ENCODE measurements at places on chromosomes 4 and X. TPM values are rescaled to one million over a fixed set of nuclear protein-coding genes. Genes with fewer than 3 reads are reported as not detected.

HSFX4 gene
- total RNA-seq: not detected

GAB3 gene
- 7.1 TPM for total RNA-seq

FANCB gene
- total RNA-seq: 3.9 TPM

CRMP1 gene
- total RNA-seq: not detected

MAP7D2 gene
- total RNA-seq: 0.32 TPM

TXLNG gene
- total RNA-seq: 12.7 TPM

PAGE4 gene
- not detected for total RNA-seq

CCSER1 gene
- 14.4 TPM for total RNA-seq

CDS1 gene
- not detected for total RNA-seq

TRAM1L1 gene
- not detected for total RNA-seq

CXCL8 gene
- 0.71 TPM for total RNA-seq

UCHL1 gene
- total RNA-seq: 2.6 TPM

- DNase-seq: no peak
Measured at GRCh38 chrX:152913346-152913745, 15.5 kb downstream of the ZNF185 start.

GRCh38 chr4:43089730-43090129 lies 197.2 kb downstream of the GRXCR1 start:
- no peak for DNase-seq

DNA sequence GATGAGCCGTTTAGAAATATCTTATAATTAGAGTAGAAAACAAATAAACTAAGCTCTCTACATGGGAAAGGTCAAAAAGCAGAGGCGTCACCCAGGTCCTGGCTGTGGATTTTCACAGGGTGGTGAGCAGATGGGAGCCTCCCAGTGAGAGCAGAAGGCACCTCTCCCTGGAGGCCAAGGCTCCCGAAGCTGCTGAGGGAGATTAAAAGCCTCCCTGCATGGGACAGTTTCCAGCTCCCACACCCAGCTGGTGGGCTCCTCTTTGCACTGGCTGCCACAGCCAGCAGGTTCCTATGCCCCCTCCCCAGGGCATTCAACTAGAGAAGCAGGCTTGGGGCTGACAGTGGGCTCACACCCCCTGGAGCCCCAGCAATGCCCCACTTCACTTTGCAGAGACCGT lies 55.2 kb upstream of the TBC1D9 start:
- no peak for DNase-seq

- no peak for DNase-seq
Measured at GRCh38 chr4:144611850-144612249, 34.1 kb upstream of the HHIP start.

DNA sequence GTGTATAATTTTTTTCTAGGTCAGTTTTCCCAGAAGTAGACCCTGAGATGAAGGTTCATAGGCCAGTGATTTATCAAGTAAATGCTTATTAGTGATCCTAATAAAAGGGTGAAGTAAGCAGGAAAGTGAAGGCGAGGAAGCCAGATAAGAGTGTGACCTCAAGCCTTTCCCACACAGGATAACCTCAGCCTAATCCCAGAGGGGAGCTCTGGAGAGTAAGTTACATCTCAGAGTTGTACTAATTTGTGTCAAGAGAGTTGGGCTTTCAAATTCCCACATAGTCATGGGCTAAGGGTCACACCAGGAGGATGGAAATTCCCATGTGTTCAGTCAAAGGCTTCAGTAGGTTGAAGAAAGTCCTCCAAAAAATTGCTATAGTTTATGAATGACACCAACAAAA lies 191.4 kb downstream of the ADGRA3 start:
- no peak for DNase-seq

DNA sequence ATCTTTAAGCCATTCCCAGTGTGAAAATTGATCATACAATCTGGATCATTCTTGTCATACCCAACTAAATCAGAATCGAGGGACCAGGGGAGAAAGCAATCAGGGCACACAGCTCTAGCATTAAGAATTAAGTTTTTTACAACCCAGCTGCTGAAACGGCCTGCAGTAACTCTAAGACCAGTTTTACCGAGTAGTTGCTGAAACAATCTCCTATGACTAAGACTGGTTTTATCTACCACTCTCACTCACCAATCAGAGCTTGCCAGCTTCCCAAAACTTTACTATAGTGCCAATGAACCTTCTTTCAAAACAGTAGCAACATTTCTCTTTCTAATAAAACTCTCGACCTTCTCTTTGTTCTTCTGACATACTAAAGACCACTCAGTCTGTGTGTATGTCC lies 2.8 kb upstream of the SAP30 start:
- no peak for DNase-seq

DNA sequence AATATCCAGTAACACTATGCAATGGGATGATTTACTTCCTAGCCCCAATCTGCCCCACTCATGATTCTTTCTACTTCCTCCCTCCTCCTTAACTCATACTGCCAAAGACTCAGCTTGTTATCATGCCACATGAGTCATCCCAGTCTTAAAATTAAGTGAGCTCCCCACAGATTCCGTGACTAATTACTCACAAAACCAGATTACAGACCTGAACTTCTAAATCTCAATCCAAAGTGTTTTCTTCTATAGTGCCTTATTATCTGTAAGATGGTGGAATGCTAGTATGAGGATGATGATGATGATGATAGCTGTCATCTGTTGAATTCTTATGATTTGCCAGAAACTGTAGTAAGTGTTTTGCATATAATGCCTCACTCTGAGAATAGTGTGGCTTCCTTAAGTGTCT lies 27.7 kb upstream of the GPC3 start:
- DNase-seq: no peak

DNA sequence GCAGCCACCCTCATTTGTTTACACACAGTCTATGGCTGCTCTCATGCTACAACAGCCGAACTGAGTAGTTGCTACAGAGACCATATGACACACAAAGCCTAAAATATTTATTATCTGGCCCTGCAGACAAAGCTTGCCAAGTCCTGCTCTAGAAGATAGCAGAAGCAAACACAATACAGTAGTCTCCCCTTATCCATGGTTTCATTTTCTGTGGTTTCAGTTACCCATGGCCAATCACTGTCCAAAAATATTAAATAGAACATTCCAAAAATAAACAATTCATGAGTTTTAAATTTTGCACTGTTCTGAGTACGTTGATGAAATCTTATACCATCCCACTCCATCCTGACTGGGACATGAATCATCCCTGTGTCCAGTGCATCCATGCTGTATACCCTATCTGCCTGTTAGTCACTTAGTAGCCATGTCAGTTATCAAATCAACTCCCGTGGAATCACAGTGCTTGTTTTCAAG lies 40.2 kb upstream of the ZNF81 start:
- DNase-seq: no peak

- no peak for DNase-seq
Measured at GRCh38 chr4:81606801-81607501, 135.2 kb upstream of the RASGEF1B start.

GRCh38 chr4:184169225-184169867 lies 48.3 kb downstream of the ENPP6 start:
- no peak for DNase-seq

- DNase-seq: no peak
Measured at GRCh38 chr4:119238068-119238722, 25.7 kb downstream of the USP53 start.

DNA sequence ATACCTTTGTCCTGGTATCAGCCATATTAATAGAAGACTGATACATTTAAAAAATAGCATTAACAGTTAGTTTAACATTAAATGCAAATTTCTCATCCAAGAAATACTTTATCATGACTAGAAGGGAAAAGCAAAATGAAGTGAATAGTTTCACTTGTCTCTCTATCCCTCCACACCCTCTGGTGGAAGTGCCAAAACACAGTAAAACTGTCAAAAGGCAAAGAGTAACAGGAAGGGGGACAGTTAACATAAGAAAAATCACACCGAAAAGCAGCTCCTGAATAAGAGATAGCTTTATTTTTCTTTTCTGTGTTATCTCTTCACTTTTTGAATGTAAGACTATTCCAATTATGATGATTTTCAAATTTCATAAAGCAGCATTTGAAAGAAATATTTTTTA lies 187.2 kb downstream of the FBXW7 start:
- no peak for DNase-seq

GRCh38 chr4:14169460-14169859 lies 541.9 kb upstream of the BOD1L1 start:
- no peak for DNase-seq

- no peak for DNase-seq
Measured at GRCh38 chr4:70559211-70559830, 32.7 kb upstream of the AMBN start.

GRCh38 chr4:110795971-110796370 lies 173.1 kb upstream of the PITX2 start:
- no peak for DNase-seq

GRCh38 chrX:33324099-33324498 lies 112.8 kb upstream of the DMD start:
- DNase-seq: no peak

GRCh38 chr4:23269566-23269965 lies 576.8 kb downstream of the GBA3 start:
- no peak for DNase-seq

DNA sequence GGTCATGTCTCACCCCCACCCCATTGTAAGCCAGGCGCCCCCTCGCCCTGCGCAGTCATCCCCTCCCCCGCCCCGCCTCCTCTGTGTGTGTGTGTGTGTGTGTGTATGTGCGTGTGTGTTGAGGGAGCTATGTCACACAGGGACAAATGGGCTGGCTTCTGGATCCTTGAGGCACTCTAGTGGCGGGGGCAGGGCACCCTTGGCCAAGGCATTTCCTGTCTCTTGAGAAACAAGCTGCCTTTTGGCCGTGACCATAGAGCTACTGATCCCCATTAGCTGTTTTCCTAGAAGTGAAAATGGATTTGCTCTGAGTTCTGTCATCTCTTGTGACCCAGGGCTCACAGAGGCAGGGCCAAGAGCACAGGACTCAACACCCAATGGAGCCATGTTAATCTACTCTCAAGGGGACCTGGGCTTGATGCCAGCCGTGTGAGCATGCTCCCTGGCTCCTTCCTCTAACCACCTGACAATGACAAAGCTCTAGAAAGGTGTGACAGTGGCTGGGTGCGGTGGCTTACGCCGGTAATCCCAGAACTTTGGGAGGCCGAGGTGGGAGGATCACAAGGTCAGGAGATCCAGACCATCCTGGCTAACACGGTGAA lies 162.5 kb upstream of the BCOR start:
- no peak for DNase-seq

DNA sequence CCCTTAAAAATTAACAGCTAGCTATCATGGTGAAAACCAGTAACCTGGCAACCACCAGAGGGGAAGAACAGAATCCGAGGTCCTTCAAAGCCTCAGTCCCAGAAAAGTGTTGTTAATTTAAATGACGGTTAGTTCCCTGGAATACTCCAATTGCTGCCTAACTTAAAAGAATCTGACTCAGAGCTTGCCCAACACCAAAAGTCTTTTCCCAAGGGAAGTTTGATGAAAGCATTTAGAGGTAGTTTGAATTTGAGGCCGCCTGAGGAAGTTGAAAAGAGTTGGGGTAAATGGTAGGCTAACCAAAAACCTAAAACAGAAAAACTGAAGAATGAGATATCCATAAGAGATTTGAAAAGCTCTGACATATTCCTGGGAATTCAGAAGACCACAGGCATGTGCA lies 46.6 kb downstream of the IL13RA2 start:
- DNase-seq: no peak

DNA sequence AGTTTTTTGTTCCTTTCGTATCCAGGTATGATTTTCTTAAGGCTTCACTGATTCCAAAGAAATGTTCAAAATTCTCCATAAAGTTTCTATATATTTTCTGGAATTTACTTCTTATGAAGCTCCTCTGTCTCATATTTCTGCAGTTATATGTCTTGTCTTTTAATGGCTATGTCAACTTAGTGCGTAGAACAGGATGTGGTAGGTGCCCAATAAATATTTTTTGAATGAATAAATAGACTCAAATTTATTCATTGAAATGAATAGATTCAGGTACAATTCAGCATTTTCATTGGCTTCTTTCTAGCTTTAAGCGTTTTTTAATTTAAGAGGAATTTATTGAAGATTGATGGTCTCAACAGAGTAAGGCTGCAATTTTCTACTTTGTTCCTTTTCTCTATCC lies 231.9 kb upstream of the BOD1L1 start:
- DNase-seq: no peak

DNA sequence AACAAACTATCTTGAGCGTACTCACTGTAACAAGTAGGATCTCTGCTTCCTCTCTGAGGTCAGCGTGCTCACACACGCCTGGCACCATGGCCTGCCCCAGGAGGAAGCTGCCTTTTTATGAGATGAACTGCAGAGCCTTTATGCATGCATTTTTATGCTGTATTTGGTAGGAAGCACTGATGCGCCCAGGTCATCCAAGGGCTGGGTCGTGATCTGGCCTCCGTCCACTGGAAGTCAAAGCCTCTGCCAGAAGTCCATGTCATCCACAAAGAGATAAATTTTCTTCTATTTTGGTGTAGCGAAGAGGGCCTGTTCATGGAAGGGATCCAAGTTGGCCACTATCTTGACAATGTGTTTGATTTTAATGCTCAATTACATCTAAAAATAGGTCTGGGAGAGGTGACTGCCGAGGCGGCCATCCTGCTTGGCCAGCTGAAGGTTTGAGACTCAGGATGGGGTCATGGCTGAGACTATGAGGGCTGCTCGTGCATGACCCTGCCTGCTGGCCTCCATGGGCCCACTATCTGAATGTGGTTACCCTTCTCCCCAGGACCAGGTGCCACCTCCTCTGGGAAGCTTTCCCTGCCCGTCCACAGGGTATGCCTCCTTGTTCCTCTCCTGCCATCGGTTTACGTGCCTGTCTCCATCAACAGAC lies 50.3 kb downstream of the HTRA3 start:
- no peak for DNase-seq

DNA sequence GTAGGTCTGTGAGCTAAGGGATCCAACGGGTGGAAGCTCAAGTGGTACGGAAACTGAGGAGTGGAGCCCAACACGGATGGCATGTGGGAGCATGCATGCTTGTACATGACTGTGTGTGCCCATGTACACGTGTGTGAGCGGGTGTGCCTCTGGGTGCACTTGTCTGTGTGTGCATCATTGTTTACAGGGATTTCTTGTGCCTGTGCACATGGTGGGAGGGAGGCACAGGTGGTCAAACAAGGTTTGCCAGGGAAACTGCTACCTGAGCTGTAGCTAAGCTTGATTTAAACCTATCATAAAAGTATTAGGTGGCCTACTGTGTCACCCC lies 122.5 kb upstream of the MAMLD1 start:
- DNase-seq: no peak

GRCh38 chrX:119755981-119756533 lies 2.3 kb upstream of the SOWAHD start:
- DNase-seq: no peak

All from activated B cell treated with CpG ODN at 0.5 μM for 24 hours (primary cell).